Renal cortical epithelial cell (primary cell): ENCODE measurements at places on chromosomes 12 and 14. TPM values are rescaled to one million over a fixed set of nuclear protein-coding genes. Genes with fewer than 3 reads are reported as not detected.

DNA sequence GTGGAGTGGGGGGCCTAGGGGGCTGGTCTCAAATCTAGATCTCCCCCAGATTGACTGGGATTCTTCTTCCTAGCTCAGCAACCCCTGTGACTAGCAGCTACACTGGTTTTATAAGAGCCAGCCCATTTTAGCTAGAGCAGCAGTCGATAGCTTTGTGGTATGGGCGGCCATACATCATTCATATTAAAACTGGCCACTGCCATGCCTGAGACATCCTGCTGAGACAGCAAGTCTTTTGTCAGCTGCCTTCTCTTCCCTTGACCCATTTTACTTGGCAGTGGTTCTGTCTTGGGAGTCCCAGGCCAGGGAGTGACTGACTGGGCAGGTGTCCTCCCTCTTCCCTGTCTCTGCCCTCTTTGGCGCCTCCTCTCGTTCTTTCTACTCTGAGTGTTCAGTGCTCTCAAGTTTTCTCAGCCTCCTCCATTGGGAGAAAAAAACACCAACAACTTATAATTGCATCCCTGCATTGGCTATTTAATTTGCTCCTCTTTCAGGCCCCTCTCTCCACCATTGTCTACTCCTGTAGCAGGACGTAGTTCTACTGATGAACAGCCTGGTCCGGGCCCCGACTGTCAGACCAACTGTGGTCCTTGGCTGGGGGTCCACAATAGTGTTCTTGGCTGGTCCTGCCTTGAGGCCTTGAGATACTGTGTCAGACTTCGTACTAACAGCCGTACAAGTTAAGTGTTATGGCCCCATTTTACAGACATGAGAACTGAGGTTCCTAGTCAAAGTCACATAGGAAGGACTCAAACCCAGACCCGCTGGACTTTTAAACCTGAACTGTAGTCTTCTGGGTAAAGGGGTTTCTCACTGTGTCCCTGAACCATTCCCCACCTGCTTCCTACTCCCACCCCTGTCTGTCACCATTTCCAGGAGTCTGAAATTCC, 18.3 kb upstream of the JDP2 start:
- DNase-seq = no peak

DNA sequence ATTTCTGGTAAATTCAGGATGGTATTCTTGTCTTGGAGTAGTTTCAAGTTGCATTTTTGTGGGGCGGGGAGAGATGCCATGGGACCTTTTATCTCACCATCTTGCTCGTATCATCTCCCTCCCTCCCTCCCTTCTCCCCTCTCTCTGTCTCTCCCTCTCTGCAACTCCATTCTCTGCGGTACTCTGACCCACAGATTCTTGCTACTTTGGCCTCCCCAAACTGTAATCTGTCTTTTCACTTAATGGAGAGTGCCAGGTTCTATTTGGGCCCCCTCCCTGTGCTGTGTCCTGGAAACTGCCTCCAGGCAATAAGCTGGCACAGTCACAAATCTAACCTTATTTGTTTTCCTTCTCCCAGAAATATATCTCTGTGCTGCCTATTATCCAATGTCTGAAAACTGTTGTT, 175.2 kb downstream of the PAWR start:
- DNase-seq = no peak

The SRSF5 gene
- 124 and 291 TPM in 2 replicates for total RNA-seq

DNA sequence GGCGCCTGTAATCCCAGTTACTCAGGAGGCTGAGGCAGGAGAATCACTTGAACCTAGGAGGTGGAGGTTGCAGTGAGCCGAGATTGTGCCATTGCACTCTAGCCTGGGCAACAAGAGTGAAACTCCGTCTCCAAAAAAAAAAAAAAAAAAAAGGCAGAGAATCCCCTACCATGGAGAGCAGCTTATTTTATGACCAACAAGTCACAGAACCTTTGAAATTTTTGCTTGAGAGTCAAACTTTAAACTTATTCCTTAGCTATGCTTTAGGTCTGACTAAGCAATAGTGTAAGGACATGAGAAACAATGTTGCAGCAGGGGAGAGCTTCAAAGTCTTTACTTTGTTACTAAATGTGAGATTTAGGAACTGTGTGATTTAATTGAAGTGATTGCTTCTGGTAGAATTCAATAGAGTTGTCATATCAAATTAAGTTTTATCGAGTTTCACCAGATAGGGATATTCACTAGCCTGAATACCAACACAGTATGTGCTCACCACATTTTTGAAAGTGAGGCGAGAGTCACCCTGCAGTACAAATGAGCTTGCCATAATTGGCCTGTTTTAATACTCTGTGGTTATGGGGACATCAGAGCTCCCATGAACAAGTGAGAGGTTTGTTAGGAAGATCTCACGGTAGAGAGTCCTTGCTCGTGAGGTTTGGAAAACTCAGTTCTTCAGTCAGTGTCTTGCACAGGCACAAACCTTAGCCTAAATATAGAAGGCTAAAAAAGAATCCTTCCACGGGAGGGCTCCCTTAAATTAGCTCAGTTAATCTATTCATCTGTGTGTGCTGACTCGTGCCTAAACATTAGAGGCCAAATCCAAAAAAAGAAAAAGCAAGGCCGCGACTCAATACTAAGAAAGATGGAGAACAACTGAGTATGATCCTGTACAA, 108.6 kb downstream of the SAMD4A start:
- DNase-seq = no peak

GRCh38 chr12:121376754-121377697, 22.9 kb upstream of the RNF34 start:
- DNase-seq = peak; percentile 77

DNA sequence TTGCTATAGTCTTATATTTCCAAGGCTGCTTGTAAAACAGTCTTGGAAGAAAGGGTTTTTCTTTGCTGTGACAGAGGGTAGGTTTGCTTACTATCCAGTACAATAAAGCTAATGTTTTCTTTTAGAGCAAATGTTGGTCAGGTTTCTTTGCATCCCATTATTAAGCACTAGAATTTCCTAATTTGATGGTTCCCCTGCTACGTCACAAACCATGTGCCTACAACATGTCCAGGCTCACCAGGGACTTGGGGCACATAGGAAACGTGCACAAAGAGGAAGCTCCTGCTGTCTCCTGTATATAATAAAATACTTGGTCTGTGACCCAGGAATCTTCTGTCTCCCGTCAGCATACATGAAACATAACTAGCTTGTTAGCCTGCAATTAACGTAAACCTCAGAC, 486.3 kb upstream of the LRFN5 start:
- no peak for DNase-seq

- no peak for DNase-seq
Observed at GRCh38 chr14:66993512-66993911, 195.7 kb upstream of the GARIN2 start.

GRCh38 chr12:4769073-4769472, 48.9 kb downstream of the GALNT8 start:
- DNase-seq = no peak
